ENCODE measurements at places on chromosomes 2 and 18. TPM values are rescaled to one million over a fixed set of nuclear protein-coding genes. Genes with fewer than 3 reads are reported as not detected.

The LAMA3 gene
- total RNA-seq = 0.05 TPM

The PCGF1 gene
- total RNA-seq = 24.4 TPM

The FAM124B gene
- total RNA-seq = 0.43 TPM

The POMC gene
- 4.6 TPM for total RNA-seq

The GKN2 gene
- not detected for total RNA-seq

The ALPI gene
- total RNA-seq = not detected

The C2orf15 gene
- 1.6 TPM for total RNA-seq

The PAX8 gene
- 2.0 TPM for total RNA-seq

The PMAIP1 gene
- total RNA-seq = 141 TPM

The TXNDC9 gene
- 24.3 TPM for total RNA-seq

The PLGLB2 gene
- not detected for total RNA-seq

The FAM237A gene
- not detected for total RNA-seq

The SCN9A gene
- total RNA-seq = not detected

The CCDC85A gene
- not detected for total RNA-seq

The NEMP2 gene
- 34.2 TPM for total RNA-seq

The POTEI gene
- not detected for total RNA-seq

The SALL3 gene
- total RNA-seq = not detected

The TRABD2A gene
- 41.7 TPM for total RNA-seq

The THAP4 gene
- 36.4 TPM for total RNA-seq

The FBXO36 gene
- total RNA-seq = 1.9 TPM

The MOGAT1 gene
- not detected for total RNA-seq

The TRPM8 gene
- not detected for total RNA-seq

The NEURL3 gene
- total RNA-seq = 0.57 TPM

The HOXD9 gene
- total RNA-seq = not detected

The SKOR2 gene
- total RNA-seq = not detected

The NCKAP5 gene
- not detected for total RNA-seq

The ARHGEF33 gene
- total RNA-seq = not detected

The MOCOS gene
- not detected for total RNA-seq

The SP9 gene
- not detected for total RNA-seq

The ASB18 gene
- not detected for total RNA-seq

The IDH1 gene
- total RNA-seq = 21.9 TPM

The DSG1 gene
- total RNA-seq = not detected

The ATL2 gene
- 55.9 TPM for total RNA-seq

The FLACC1 gene
- total RNA-seq = 0.57 TPM

The SPC25 gene
- 32.0 TPM for total RNA-seq

The KIAA2012 gene
- not detected for total RNA-seq

The NOL4 gene
- total RNA-seq = not detected

The REG1B gene
- total RNA-seq = not detected

The CFAP65 gene
- total RNA-seq = not detected

The FAM228A gene
- total RNA-seq = 0.26 TPM

The IL37 gene
- not detected for total RNA-seq

The LDAH gene
- 31.1 TPM for total RNA-seq

The UGT1A5 gene
- total RNA-seq = not detected

The CD8B2 gene
- total RNA-seq = 0.10 TPM

The EVX2 gene
- total RNA-seq = not detected

Data from activated naive CD4-positive, alpha-beta T cell treated with anti-CD3 and anti-CD28 coated beads for 36 hours (primary cell).